ENCODE measurements at places on chromosomes 4 and X.

GRCh38 chr4:25814301-25815136, 48.3 kb downstream of the SEL1L3 start:
- no peak for DNase-seq

DNA sequence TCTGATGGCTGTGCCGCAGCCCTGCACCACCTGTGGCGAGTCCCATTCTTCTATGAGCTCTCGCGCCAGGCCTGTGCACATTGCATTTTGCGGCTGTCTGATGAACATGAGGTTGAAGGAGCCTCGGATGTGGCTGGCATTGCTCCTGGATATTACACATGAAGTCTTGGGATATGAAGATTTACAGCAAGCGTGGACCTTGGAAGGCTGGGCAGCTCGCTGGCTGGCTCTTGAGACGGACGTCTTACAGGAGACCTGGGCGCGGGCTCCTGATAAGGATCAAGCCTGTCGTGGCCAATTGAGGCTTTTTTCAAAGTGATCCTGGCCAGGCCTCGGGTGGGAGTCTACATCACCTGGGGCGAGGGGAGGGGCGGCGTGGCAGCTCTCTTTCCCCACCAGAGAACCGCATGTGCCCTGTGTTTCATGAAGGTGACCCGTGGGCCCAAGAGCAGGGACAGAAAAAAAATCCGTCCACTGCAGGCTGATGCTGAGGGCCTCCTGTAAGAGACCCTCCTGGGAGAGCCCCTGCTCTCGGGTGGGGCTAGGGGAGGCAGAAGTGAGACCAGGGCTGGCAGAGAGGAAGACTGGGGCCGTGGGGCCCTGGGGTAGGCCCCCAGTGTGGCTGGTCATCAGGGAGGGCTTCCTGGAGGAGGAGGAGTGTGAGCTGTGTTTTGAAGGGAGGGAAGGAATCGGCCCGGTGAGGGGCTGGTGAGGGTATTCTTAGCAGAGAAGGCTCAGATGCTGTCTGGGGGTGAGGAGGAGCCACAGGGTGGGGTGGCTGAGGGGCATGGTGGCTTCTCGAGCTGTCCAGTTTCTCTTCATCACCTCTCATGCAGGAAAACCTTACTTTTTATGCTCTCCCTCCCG, 23.6 kb downstream of the CPZ start:
- no peak for DNase-seq

- no peak for DNase-seq
Observed at GRCh38 chr4:26782830-26783202, 77.8 kb upstream of the STIM2 start.

DNA sequence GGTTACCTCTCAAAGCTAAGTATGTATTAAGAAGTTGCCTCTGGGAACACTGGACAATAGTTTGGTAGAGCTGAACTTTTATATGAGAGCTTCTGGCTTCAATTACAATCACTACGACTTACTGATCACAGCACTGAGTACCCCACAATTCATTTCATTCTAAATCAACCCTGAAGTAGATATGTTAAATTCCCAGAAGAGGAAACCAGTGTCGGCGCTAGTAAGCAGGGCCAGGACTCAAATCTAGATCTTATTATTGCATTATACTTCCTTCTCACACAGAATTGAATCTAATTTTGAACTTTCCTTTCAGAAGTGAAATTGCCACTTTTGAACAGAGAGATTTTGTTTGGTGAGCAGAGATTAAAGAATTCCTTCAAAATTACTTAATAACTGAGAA, 41.8 kb downstream of the HUWE1 start:
- DNase-seq, result no peak

- no peak for DNase-seq
Observed at GRCh38 chr4:147909225-147909624, 177.3 kb downstream of the ARHGAP10 start.

- DNase-seq, result no peak
Observed at GRCh38 chrX:47145395-47146120, 537 bp downstream of the RBM10 start.

- DNase-seq, result no peak
Observed at GRCh38 chr4:15513545-15513944, 43.9 kb downstream of the CC2D2A start.

GRCh38 chrX:6558979-6559378, 24.1 kb upstream of the VCX3A start:
- DNase-seq, result no peak

- DNase-seq, result peak; percentile 80
Observed at GRCh38 chrX:65534450-65535292, at the start of gene LAS1L. Gene LAS1L, minus strand, starts transcription at chrX:65534787. Its CDS starts 72 bp downstream, at chrX:65534715.

DNA sequence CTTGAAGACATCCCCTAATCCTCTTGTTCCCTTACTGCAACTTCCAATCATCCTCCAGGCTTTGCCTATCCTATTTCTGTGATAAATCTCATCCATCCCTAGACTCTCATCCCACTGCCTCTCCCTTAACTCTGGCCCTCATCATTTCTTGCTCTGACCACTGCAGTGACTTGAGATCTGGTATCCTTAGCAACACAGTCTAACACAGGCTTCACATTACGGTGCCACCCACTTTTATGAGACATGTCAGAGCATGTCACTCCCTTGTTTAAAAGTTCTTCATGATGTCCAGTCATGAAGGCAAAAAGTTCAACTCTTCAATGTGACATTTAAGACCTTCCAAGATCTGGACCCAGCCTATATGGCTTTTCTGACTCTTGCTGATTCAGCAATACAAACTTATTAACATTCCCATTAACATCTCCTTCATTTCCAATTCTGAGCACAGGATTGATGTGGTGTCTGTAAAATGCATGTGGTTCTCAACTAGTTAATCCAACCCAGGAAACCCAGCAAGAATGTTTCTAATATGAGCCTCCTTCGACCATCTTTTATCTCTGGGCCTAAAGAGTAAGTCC, 64.0 kb downstream of the OR13H1 start:
- DNase-seq, result no peak

DNA sequence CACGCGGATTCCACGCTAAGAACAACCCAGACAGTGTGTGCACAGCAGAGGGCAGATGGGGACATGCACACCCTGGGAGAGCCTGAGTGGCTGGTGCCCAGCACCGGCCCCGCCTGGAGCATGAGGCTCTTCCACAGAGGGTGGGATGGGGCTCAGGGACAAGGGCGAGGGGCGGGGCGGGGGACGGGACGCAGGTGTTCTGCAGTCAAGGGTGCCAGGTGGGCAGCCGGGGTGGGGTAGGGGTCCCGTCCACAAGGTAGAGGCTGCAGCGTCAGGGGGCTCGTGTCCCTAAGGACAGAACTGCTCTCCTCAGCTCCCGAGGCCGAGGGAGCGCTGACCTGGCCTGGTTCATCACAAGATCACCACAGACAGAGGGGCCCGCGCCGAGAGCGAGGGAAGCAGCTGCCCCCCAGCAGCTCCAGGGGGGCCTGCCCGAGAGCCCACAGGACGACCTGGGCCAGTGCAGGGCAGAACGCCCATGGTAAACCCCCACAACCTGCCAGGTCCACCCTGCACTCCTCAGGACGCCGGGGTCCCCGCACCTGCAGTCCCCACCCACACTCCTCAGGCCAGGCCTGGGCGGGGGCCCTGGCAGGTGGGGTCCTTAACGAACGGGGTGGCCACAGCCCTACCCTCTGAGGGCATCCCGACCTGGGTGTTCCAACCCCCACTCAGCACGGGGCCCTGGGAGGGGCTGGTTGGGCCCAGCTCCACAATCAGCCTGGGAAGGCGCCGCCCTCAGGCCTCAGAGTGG, 26.7 kb downstream of the CTBP1 start:
- DNase-seq, result no peak

GRCh38 chrX:71669492-71669891, 2.1 kb downstream of the LOC101059915 start:
- DNase-seq, result no peak

- DNase-seq, result no peak
Observed at GRCh38 chr4:90824266-90825150, 697.3 kb downstream of the CCSER1 start.

All from activated CD8-positive, alpha-beta memory T cell treated with anti-CD3 and anti-CD28 coated beads for 4 hours (primary cell).